ENCODE measurements at places on chromosomes 11 and 22. TPM values are rescaled to one million over a fixed set of nuclear protein-coding genes. Genes with fewer than 3 reads are reported as not detected.

DNA sequence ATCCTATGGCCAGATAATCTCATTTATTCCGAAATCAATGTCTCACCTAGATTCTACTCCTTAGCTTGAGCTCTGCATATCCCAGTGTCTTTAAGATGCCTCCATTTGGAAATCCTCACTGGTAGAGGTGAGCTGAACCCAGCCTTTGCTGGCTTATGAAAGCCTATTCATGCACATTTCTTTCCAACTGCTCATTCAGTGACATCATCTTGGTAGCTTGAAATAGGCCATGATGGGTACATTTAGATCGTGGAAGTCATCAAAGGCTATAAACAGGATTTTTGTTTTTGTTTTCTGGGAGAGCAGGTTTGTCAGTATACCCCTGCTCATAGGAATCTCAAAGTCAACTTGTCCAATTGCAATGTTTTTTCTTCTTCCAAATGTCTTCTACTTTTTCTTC is 6.0 kb downstream of the NXPE1 start:
- DNase-seq: peak; percentile 56
- H3K27ac ChIP-seq: no peak overlapping the region
- no peaks in the 10 kb centered on the region for H3K4me1 ChIP-seq
- no peak overlapping the region for H3K4me3 ChIP-seq
- no peaks in the 10 kb centered on the region for H3K36me3 ChIP-seq
- no peaks in the 10 kb centered on the region for H3K27me3 ChIP-seq

GRCh38 chr11:34086554-34087283 is 18.7 kb upstream of the NAT10 start:
- H3K27me3 ChIP-seq: no peaks in the 10 kb centered on the region
- no peak overlapping the region for H3K27ac ChIP-seq
- peak; percentile 55 for DNase-seq
- H3K4me3 ChIP-seq: no peak overlapping the region
- H3K4me1 ChIP-seq: no peaks in the 10 kb centered on the region

The ANO5 gene
- not detected for total RNA-seq

The TMEM258 gene
- total RNA-seq: 72.8 TPM

- H3K27ac ChIP-seq: no peak overlapping the region
- H3K27me3 ChIP-seq: no peaks in the 10 kb centered on the region
- H3K4me3 ChIP-seq: no peak overlapping the region
- H3K4me1 ChIP-seq: peaks cover 26% of the 10 kb centered on the region
Measured at GRCh38 chr11:125272821-125273220, 108.3 kb downstream of the PKNOX2 start.

The ART1 gene
- not detected for total RNA-seq

DNA sequence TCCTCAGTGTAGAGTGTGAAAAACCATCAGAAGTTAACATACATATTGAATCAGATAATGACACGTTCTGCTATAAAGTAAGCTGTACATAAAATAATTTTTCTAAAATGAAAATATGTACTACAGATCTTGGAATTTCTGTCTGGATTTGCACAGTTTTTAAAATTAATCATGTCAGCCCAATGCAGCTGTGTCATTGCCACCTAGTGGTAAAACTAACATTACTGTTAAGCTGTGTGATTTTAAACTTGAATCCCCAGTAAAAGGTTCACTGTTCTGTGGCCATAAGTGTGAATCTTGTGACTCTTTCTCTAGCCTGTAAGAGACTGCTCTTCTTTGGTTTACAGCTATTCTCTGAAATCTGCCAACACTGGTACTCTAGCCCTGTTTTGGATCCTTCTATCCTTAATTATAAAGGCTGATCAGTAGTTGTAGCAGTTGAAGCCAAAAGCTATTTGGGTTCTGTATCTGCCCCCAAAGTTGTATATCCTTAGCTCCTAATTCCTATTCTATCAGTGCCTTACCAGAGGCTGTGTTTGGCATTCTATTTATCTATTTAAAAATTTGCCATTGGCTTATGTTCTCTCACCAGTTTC is 4.0 kb downstream of the JRKL start:
- peaks cover 36% of the 10 kb centered on the region for H3K4me1 ChIP-seq
- peak; percentile 75 for DNase-seq
- no peak overlapping the region for H3K27ac ChIP-seq
- H3K4me3 ChIP-seq: no peak overlapping the region
- H3K27me3 ChIP-seq: no peaks in the 10 kb centered on the region

Data from GM23248 (cell line).